ENCODE measurements at places on chromosomes 16 and 17.

- DNase-seq, result no peak
Observed at GRCh38 chr17:82105417-82105881, 7.4 kb upstream of the FASN start.

DNA sequence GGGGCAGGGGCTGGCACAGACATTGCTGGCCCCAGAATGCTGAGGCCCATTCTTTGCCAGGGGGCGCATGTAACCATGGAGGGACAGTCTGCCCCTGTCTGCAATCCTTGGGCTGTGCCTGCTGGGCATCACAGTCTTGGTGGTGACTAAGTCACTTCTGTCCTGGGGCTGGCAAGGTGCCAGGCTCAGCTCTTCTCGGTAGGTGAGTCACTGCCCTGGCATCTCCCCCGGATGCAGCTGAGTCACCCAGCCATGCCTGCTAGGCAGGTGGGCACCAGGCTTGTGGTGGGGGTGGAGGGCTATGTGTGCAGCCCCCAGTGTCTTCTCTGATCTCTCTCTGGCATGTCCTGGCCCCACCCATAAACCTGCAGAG, 5.6 kb downstream of the RARA start:
- peak; percentile 57 for DNase-seq

- no peak for DNase-seq
Observed at GRCh38 chr16:4693956-4694641, 737 bp downstream of the NUDT16L1 start.

GRCh38 chr17:27990100-27990499, 52.4 kb upstream of the NLK start:
- DNase-seq, result no peak

- DNase-seq, result no peak
Observed at GRCh38 chr16:1221628-1222552, 3.2 kb downstream of the TPSG1 start.

DNA sequence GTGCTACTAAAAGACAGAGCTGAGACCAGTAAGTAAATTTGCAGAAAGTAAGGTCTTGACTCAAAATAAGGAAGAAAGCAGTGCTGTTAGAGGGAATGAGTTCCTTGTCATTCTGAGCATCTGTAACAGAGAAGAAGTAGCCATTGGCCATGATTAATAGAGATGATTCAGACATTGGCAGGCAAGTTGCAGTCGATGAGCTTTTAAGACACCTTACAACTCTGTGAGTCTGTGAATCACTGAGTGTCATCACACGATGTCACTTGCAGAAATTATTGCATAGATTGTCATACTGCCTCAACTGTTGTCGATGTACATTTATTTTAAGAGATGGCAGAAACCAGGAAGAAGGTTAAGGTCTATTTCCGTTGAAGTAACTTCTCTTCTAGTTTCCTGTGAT, 201.1 kb upstream of the CDH13 start:
- DNase-seq, result no peak

DNA sequence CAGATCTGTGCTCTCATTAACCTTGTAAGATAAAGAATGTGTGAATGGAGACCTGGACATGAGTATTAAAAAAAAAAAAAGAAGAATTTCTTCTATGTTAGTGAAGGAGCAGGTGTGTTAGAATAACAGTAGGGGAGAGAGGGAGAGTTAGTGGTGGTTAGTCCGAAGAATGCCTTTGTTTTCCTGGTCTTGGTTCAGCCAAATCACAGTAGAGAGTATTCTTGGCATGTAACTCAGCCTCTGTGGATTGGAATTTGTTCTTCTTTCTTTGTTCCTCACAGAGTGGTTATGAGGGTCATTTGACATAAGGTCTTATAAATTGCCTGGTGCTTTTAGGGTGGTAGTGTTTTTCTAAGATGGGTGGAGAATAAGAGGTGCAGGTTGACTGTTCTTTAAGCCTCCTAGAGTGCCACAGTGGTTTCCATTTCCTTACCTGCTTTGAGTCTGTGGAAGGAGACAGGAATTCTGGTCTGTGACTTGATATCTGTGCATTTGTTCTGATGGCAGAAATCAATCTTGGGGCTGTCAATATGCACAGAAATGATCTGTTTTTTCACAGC, 17.6 kb downstream of the NUP93 start:
- DNase-seq, result no peak

GRCh38 chr16:5580772-5581171, 483.2 kb upstream of the EEF2KMT start:
- DNase-seq, result no peak

GRCh38 chr16:56961386-56961785, 364 bp upstream of the CETP start:
- DNase-seq, result no peak

DNA sequence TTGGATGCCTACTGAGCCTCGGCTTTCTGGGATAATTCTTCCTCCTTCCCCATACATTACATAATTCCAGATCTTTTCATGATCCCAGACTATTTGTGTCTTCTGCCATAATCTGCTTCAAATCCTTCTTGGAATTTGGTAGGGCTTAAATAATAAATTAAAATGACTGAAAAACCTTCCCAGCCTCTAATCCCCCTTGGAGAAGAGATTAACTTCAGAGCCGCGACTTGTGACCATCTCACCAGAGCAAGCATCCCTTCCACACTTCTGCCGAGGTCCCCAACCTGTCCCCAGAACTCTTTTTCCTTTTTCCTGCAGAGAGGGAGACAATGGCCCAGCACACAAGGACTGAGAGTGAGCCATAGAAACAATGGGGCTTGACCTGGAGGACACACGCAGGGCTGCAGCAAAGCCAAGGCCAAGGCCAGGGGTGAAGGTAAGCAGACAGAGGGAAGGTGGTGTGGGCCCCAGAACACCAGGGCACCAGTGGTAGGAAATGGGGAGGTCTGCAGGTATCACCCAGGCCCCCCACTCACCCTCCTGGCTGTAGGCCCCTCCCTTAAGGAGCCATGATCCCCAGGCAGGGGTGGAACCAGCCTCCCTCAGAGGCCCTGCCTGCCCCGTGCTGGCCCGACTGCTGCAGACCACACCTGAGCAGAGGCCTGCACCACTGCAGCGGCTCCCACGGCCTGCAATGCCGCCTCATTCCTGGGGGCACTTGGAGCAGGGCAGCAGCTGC, 9.6 kb upstream of the BCAR1 start:
- DNase-seq, result no peak

DNA sequence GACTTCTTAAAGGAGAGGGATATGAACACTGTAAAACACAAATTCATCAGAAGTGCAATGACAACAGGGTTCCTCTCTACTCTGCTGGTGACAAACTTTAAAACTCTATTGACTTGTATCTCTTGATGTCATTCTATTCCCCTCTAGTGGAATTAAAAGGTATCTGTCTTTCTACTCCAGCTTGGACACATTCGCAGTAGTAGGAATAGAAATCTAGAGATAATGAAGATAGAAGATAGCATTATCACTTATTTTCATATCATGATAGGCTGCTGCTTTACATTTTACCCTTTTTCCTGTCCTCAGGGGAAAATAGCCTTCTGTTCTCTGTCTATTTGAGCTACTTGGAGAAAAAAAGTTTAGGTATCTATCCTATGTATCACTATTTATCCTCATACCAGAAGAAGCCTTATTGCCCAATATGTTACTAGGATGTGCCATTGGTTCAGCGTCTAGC, 209.6 kb upstream of the CACNG5 start:
- no peak for DNase-seq

GRCh38 chr16:12462426-12463280, 341.0 kb downstream of the CPPED1 start:
- DNase-seq, result no peak

DNA sequence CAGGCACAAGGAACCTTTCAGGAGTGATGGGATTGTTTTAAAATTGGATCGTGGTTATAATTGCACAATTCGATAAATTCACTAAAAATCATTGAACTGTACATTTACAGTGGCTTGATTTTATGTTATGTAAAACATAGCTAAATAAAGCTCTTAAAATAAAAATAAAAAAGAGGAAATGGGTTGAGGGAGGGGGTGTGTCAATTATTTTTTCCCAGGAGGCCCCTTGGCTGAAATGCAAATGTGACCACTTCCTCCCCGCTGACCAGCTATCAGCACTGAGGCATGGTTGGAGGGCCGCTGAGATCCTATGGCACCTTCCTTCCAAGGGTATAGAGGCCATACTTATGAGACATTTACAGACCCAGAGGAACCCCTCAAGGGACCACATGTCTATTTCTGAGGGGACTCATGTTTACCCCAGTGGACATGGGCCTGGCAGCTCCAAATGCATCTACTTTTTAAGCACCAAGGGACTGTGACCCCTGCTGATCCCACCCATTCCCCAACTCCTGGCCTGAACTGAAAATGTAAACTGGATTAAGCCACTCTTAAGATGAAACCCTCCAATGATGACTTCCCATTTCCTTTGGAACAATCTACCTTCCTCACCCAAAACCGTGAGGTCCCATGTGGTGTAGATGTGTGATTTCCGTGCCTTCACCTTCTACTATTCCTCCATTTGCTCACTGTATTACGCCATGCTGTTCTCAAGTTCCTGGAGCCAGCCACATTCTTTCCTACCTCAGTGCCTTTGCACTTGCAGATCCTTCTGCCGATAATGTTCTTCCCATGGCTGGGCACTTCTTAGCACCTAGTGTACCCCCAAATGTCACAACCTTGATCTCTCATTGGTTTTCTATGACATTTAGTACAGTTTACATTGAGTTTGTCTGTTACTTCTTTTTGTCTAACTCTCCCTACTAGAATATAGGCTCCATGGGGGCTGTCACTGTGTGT, 2.8 kb upstream of the IL21R start:
- DNase-seq, result no peak

DNA sequence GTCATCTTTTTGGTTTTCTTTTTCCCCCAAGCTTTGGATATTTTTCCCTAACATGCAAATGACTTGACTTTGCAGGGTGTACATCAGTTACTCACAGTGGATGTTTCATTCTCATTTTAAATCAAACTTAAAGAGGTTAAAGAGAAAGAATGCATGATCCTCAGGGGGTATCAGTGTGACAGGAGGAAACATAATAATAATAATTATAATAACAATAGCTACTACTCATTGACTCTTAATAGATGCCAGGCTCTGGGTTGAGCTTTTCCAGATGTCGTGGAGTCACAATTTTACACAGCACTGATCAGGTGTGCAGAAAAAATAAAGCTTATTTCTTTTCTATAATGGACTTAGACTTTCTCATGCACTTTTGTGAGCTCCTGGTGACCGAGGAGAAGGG, 157.2 kb upstream of the CACNG3 start:
- no peak for DNase-seq

DNA sequence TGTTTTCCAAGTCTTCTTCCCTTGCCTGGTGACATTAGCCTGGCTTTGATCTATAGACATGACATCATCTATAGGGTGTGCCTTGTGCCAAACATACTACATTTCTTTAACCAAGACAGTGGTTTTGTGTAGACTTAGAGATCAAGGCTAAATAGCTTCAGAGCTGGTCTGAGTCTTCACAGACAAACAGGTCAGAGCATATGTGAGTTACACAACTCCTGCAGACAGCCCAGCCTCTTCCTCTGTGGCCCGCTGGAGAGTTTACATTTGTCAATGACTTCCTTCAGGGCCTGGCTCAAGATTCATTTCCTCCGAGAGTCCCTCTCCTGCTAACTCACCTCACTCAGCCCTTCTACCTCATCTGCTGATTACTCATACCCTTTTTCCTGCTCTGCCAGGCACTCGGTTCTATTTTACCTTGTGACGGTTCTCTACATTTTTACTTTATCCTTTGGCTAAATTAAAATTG, 73.1 kb upstream of the TANC2 start:
- no peak for DNase-seq

DNA sequence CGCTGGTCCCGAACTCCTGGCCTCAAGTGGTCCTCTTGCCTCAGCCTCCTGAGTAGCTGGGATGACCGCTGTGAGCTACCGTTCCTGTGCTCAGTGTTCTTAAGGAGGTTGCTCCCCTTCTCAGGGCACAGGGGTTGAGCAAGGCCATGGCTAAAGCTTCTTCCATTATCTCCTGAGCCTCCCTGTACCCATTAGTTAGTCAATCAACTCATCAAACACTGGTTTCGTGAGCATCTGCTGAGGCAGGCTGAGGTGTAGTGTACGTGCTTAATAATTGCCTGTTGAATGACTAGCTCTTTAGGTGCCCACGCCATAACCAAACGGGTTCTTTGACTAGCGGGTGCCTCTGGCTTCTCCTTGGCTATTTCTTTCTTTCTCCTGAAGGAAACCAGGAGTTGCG, 11.7 kb downstream of the SGCA start:
- no peak for DNase-seq

- DNase-seq, result no peak
Observed at GRCh38 chr16:58123896-58124600, 5.1 kb downstream of the CFAP20 start.

DNA sequence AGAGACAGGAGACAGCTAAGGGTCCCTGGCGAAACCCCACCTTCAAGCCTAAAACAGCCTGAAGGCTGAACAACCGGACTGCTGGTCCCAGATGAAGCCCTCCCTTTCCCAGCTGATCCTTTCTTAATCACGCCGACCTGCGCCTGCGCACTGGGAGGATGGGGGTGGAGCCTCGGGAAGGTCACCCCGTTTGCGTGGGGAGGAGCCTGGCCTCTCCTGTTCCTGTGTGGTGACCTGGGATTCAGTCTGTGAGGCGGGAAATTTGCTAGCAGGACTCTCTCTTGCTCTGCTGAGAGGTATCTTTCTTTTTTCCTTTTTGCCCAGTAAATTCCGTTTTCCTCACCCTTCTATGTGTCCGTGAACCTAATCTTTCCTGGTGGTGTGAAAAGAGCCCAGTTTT, 9.6 kb downstream of the FAM20A start:
- DNase-seq, result no peak

DNA sequence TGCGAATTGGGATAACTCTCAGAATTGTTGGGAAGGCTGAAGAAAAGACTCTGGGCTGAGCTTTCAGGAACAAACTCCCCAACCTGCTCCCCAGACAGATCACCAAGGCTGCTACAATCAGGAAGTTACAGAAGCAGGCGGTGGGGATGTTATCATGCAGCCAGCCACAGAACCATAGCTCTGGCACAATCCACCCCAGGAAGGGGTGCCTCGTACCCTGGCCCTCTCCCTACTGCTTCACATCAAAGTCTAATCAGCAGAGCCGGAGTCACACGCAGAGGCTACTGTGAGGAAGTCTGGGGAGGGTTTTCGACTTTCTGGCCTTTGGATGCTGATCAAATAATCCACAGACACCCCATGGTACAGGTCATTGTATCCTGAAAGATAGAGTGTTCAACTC, 86.8 kb downstream of the NTN1 start:
- no peak for DNase-seq

GRCh38 chr17:5584383-5585286, at the start of gene NLRP1:
Gene NLRP1 (minus strand): TSS chr17:5584509. CDS start chr17:5583957, 552 bp downstream.
- DNase-seq, result peak; percentile 72

DNA sequence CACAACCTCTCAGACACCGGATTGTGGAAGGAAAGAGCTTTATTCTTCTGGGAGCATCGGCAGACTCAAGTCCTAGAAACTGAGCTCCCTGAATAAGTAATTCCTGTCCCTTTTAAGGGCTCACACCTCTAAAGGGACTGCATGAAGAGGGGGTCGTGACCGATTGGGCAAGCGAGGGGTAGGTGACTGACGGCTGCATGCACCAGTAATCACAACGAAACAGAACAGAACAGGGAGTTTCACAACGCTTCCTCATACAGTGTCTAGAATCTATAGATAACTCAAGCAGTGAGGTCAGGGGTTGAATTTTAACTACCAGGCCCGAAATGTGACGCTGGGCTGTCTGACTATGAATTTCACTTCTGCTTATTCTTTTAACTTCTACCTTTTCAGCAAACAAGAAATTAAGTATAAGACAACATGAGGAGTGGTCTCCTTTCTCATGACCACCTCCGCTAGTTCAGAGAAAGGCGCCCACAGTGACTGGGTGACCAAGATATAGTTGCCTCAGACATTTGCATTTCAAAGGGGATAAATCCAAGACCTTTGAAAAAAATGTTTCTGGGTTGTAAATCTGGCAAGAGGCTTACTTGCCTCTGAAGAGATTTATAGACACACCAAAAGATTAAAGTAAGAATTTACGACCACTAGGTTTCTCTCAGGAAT, 88.4 kb upstream of the ATF7IP2 start:
- no peak for DNase-seq
